K562 (cell line): ENCODE measurements at places on chromosomes 2 and 18.

GRCh38 chr2:33188799-33189198 is 242.0 kb downstream of the LTBP1 start:
- DNase-seq = no peak

- no peak for DNase-seq
Measured at GRCh38 chr2:1744446-1745170, at the start of gene PXDN. TSS of gene PXDN (minus strand) at chr2:1744515. CDS start at chr2:1744455, 60 bp downstream.

DNA sequence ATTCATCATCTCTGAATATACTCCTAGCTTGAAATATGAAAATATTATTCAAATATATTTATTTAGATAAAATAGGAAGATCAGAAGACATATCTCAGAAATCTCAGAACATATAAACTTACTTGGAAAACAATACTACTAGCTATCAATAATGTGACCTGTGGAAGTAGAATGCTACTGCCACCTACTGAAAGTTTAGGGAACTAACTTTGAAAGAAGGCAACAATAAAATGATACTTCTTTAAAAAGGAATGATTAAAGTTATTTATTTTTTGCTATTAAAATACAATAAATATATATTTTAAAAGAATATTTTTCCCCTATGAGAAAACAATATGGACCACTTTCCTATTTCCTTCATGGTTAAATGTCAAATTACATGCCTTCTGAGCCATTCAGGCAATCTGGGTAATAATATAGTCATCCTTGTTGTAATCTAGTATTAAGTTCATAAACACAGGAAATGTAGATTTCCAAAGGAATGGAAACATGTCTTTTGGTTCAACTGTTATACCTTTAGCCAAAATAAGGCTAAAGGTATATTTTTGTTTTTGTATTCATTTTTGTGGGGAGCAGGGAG is 26.0 kb downstream of the ACADL start:
- DNase-seq = peak; percentile 23

DNA sequence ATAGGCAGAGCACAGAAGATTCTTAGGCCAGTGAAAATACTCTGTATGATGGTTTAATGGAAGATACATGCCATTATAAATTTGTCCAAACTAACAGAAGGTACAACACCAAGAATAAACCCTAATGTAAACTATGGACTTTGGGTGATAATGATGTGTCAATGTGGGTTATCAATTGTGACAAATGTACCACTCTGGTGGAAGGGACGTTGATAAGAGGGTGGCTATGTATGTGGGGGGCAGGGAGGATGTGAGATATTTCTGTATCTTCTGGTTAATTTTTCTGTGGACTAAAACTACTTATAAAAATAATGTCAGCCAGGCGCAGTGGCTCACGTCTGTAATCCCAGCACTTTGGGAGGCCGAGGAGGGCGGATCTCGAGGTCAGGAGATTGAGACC is 86.2 kb downstream of the HNRNPLL start:
- no peak for DNase-seq
